ENCODE measurements at places on chromosomes 4 and X. TPM values are rescaled to one million over a fixed set of nuclear protein-coding genes. Genes with fewer than 3 reads are reported as not detected.

GRCh38 chrX:20265221-20265725, 1.4 kb downstream of the RPS6KA3 start:
- DNase-seq: peak; percentile 71

GRCh38 chr4:27251771-27252170, 391.1 kb downstream of the STIM2 start:
- no peak for DNase-seq

DNA sequence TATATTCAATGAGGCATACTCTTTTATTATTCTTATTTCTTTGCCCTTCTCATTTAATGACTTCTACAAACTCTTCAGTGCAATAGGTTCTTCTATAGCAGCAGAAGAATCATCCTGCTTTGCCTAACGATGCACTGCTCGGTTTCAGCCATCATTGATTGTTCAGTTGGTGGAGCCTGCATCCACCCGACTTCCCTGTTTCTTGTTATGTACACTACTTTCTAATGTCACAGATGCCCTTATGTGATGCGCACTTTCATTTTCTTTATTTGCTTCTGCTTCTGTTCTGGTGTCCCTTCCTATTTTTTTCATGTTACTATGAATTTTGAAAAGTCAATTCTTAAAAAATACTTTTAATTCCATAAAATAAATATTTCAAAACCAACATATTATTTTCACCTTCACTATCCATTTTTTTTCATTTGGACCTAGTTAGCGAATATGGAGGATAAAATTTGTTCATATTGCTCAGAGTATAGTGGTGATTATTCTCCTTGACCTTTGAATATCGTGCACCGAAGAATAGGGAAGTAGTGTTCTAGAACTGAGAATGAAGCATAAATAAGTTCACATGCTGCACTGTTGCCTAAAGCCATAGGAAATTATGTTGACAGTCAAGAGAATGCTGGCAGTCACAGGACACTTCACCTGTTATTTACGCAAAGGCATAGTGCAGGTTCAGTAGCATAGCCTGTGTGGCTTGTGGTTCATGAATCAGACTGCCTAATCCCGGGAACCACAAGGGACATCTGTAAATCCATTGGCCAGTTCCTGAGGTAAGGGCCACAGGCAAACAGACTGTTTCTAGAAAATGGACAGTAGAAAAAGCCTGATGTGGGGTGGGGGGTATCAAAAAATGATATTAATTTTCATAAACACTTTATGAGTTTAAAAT, 21.3 kb upstream of the SFRP2 start:
- no peak for DNase-seq

- DNase-seq: no peak
Observed at GRCh38 chr4:85776096-85776495, 301.1 kb downstream of the ARHGAP24 start.

GRCh38 chr4:55346851-55347255, 811 bp downstream of the SRD5A3 start:
- DNase-seq: no peak

Gene F8A3
- total RNA-seq: not detected

Gene IL13RA2
- total RNA-seq: not detected

Gene ZNF732
- total RNA-seq: not detected

Gene ZFYVE28
- total RNA-seq: 5.6 TPM

Gene NXF3
- 0.20 TPM for total RNA-seq

Gene GPR34
- total RNA-seq: 8.6 TPM
